ENCODE measurements at places on chromosomes 7 and 10.
A peak's percentile ranks its signal among the peaks of the same experiment; 100 is the strongest.

DNA sequence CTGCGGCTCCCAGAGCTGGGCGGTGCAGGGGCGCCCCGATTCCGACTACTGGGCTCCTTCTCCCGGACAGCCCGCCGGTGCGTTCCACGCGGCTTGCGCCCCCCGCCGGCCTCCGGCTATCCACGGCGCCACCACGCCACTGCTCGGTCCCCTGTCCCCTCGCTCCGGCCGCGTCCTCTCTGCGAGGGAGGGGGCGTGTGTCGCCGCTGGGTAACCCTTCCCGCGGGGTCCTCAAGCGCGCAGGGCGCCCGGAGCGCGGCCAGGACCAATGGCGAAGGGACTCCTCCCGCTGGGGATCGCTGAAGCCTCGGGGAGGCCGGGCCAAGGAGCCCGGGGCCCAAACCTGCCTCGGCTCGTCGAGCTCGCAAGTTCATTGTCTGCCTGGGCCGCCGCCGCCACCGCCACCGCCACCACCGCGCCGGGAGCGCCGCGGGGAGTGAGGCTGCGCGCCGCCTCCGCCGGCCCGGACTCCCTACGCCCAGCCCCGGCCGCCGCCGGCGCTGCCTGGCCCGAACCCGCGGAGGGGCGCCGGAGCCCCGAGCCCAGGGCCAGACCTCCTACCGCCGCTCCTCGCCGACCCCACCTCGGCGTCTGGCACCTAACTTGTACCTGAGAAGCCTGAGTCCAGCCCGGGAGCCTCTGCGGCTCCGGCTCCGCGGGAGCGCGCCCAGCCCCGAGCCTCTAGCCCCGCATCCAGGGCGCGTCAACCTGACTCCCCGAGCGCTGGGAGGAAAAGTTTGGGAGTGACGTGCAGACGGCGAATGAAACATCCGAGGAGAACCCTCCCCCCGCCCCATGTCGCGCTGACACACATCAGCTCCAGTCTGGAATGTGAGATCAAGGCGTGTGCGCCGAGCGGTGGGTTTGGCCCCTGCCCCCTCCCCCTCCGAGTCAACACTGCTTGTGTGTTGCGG, at the start of gene CHST15:
Gene CHST15 (minus strand): TSS at position 739 of the 914 bp plus-strand sequence. CDS start 47,386 bp downstream, outside the sequence.
- peak; percentile 90 for DNase-seq

GRCh38 chr10:126597211-126597610, 73.3 kb downstream of the C10orf90 start:
- no peak for DNase-seq

DNA sequence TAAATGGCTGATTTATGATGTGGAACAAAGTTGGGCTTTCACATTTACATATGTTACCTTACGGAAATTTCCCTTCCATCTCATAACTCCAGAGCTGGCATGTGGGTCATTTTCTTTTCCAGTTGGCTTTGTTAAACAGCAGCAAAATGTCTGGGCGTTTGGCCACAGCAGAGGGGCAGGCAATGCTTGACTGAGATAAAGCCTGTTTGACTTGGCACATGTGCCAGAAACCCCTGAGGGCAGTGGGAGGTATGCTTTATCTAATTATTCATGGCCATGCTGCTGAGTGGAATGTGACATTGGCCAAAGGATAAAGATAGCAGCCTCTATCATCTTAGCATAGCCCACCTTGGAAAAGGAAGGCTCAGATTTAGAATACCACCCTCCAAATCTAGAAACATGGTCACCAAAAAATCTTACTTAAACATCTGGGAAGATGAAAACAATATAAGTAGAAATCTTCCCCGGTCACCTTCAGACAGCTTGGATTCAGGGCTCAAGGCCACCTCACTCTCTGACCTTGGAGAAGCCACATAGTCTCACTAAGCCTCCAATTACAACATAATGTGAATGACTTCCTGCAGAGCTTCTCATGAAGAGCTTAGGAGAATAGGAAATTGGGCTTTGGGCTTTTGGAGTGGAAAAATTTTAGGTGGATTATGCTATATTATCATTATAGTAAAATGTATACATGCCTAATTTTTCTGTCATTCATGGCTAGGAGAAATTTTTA, 101.5 kb downstream of the GRM3 start:
- no peak for DNase-seq

GRCh38 chr10:37289833-37290464, 164.6 kb downstream of the ANKRD30A start:
- DNase-seq, result peak; percentile 53

- DNase-seq, result no peak
Measured at GRCh38 chr10:34015700-34016099, 681.2 kb upstream of the NRP1 start.

- no peak for DNase-seq
Measured at GRCh38 chr10:113162960-113163359, 212.9 kb downstream of the TCF7L2 start.

Measured in mammary epithelial cell (primary cell).